ENCODE measurements at places on chromosomes 12 and 14. TPM values are rescaled to one million over a fixed set of nuclear protein-coding genes. Genes with fewer than 3 reads are reported as not detected.

The FKBP4 gene
- total RNA-seq = 48.1 TPM

The GPR132 gene
- 10.4 TPM for total RNA-seq

GRCh38 chr12:123141615-123142517 lies 9.0 kb downstream of the PITPNM2 start:
- no peak for DNase-seq

DNA sequence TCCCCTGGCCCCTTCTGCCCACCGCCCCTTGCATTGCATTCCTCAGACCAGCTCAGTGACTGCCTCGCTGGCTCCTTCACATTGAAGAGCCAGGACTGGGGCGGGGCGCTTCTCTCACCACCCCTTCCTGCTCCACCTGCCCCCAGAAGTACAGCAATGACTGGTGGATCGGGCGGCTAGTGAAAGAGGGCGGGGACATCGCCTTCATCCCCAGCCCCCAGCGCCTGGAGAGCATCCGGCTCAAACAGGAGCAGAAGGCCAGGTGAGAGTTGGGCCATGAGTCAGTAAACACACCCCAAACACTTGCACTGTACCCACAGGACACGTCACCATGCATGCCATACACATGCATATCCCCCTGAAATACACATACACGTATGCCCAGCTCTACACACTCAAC lies 5.8 kb downstream of the CACNB3 start:
- peak; percentile 87 for DNase-seq

- DNase-seq = no peak
Observed at GRCh38 chr14:77965919-77966435, 166.1 kb downstream of the ADCK1 start.

DNA sequence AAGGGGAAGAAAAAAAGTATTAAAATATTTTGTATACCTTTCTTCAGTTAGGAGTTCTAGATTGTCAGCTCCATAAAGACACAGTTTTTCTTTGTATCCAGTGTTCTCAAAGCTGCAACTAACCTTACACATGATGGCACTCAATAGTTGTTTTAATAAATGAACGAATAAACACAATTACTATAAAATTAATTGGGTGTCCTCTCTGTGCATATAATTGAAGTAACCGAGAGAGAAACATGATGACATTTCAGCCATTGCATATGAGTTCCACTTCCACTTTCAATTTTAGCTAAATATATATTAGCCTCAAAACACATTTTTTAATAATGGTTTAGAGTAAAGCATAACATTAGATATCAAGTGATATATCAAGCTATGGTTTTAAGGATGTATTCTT lies 671.2 kb downstream of the LRFN5 start:
- DNase-seq = no peak

DNA sequence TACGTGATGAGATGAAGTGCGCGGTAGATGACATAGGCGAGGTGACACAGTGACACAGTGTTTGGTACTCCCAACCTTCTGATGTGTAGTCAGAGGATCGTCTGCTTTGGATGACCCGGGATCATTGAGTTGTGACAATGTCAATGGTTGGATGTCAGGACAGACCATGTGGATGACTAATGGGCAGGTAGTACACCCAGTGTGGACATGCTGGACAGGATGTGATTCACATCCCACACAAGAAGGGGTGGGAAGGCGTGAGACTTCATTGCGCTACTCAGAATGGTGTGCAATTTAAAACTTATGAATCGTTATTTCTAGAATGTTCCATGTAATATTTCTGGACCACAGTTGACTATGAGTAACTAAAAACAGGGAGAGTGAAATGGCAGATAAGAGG lies 23.8 kb downstream of the MAP3K9 start:
- no peak for DNase-seq
